Activated T-helper 1 cell treated with Interleukin-2 at 50 U/mL for 16 hours (primary cell): ENCODE measurements at places on chromosomes 3 and 15.

- DNase-seq, result no peak
Measured at GRCh38 chr3:193788189-193788991, 195.4 kb downstream of the OPA1 start.

DNA sequence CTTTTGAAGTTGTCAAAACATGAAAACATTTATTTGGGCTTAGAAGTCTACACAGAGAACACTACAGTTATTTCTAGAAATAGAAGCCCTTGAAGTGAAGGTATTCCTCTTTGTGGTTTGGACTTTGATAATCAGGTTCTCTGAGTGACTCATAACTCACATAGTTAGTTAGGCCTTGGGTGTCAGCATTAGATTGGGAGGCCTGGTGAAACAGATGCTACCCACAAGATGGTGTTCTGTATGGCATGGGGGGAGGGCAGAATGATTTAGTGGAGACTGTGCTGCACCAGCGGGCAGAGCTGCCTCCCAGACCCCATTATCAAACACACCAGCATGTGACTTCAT, 108.9 kb upstream of the ETV5 start:
- no peak for DNase-seq

GRCh38 chr15:88982304-88982945, 69.2 kb upstream of the MFGE8 start:
- no peak for DNase-seq

DNA sequence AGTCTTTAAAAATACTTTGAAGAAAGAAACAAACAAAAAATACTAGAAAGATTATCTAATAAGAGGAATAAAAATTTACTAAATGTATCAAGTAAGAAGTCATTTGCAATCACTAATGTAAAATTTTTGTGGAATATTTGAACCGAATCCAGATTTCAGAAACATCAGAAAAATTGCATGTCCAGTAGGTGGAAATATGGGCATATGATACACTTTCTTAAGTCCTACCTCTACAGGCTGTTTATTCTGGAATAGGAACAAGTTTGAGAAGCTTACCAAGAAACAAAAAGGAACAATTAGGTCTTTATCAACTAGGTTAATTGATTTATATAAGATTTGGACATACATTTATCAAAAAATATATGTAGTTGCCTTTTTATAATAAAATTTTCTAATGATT, 292.9 kb upstream of the ROBO1 start:
- DNase-seq, result no peak

- no peak for DNase-seq
Measured at GRCh38 chr15:83930392-83931212, 276.7 kb downstream of the ADAMTSL3 start.

DNA sequence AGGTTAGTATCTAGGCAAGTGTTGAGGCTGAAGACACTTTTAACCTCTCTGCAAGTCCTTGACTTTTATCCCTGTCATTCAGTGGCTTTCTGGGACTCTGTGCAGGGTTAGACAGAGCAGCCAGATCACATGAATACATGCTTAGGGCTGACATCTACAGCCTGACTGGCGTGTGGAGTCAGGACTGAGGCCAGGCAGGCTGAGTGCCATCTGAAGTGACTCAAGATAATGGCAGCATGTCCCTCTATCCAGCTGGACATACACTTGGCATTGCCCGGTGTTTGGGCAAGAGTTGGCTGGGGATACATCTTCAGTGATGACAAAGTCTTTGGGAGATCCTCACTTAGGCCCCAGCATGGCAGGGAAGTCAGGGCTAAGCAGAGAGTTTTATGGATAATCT, 22.4 kb downstream of the DUOX2 start:
- DNase-seq, result no peak

DNA sequence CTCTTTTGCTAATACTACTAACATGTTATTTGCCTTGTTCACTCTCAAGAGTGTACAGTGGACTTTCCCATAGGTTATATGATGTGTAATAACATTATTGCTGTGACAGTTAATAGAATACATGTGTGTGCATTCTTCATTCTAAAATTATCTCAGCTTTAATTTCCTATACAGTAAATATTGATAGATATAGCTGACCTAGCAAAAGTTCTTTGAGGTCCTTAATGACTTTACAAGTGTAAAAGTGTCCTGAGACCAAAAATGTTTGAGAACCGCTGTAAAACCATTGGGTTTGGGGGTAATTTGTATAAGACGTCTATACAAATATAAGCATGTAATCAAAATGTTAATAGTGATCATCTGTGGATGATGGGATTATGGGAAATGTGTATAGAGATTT, 469.5 kb upstream of the PROK2 start:
- DNase-seq, result no peak

DNA sequence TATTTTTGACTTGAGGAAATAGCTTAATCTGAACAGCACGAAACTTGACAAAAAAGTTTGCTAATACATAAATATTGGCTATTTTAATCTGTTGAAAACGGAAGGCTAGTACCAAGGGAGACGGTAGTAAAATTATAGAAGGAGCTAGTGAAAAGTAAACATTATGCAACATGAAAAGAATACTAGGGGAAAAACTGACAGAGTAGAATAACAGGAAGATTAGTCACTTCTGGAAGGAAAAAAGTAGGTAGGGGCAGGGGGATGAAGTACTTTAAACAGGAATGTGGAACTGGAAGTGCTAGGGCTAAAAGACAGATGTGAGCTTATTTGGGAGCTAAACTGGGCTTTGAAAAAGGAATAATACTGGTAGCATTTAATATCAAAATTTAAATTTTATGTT, 60.1 kb downstream of the MBNL1 start:
- DNase-seq, result no peak

GRCh38 chr15:58758141-58758540, 8.6 kb upstream of the ADAM10 start:
- no peak for DNase-seq
